D341Med (cell line): ENCODE measurements at places on chromosomes 7 and 10.
A peak's percentile ranks its signal among the peaks of the same experiment; 100 is the strongest.

DNA sequence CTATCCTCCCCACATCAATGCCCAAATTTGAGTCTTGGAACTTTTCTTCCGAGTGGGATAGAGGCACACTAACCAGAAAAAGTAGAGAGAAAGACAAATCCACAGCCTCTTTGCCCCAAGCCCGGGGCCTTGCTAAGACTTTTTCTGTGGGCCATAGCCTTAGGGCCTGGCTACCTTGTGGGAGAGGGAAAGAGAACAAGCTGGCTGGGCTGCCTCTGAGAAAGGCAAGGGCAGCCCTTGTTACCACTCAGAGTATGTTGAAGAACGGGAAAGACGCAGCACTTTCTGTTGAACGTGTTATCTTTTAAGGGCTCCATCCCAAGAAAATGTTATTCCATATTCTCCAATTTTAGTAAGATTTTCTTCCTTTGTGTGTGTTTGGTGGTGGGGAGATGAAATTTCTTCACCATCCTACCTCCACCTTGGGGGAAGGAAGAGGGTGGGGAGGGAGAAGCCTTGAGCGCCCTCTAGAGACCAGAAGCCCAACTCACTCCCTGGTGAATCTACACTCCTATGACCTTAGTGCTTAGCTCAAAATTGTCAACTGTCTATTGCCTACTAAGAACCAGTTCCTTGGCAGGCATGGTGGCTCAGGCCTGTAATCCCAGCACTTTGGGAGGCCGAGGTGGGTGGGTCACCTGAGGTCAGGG is 3.9 kb upstream of the NRF1 start:
- peak; percentile 45 for DNase-seq

- DNase-seq = peak; percentile 26
Observed at GRCh38 chr7:122442929-122443328, 138.4 kb upstream of the FEZF1 start.

GRCh38 chr7:27129729-27130539 is 623 bp downstream of the HOXA4 start:
- peak; percentile 46 for DNase-seq

- no peak for DNase-seq
Observed at GRCh38 chr10:127298381-127298780, 102.0 kb upstream of the INSYN2A start.

DNA sequence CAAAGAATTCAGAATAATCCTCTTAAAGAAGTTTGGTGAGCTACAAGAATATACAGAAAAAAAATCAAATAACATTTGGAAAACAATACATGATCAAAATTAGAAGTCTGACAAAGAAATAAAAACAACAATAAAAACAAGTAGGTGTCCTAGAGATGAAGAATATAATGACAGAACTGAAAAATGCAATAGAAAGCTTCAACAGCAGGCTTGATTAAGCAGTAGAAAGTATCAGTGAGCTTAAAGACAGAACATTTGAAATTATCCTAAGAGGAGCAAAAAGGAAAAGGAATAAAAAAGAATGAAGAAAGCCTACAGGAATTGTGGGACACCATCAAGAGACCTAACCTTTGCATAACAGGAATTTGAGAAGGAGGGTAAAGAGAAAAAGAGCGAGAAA is 238.8 kb downstream of the ZEB1 start:
- DNase-seq = no peak

DNA sequence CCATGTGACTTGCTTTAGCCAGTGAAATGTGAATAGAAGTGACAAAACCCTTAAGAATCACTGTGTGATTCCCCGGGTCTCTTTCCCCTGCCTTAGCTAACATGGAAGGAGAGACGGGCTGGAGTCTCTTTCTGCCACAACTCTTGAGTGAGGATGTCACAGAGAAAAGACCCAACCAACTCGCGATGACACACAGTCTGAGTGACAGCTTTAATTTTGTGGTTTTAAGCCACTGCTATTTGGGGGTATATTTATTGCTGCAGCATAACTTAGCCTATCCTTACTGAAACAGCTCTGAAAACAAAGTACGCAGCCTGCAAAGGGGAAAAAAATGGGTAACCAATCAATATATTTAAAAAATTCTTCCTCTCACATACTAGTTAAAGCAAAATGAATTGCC is 319.4 kb downstream of the CALN1 start:
- DNase-seq = no peak

DNA sequence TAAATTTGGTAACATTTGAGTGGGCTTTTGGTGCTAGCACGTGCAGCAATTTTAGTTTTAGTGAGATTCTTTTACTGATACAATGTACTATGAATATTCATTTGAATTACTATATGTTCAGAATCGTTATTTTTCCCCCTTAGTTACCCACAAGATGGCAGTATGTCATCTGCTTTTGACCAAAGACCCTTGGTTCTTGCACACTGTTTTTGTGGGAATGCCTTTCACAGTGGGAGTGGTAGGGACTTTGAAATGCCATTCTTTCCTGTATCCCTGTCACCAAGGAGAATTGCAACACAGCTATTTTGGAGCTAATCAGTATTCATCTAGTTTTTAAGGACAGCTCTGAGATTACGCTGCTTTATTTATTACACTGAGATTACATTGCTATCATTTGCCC is 40.6 kb downstream of the SEC23IP start:
- peak; percentile 39 for DNase-seq

GRCh38 chr7:4883033-4883371 is 514 bp downstream of the RADIL start:
- no peak for DNase-seq

GRCh38 chr10:119383174-119383856 is 159.2 kb downstream of the RGS10 start:
- no peak for DNase-seq

GRCh38 chr10:90674928-90675327 is 182.9 kb downstream of the HTR7 start:
- no peak for DNase-seq

GRCh38 chr7:116906391-116906790 is 44.0 kb downstream of the CAPZA2 start:
- DNase-seq = no peak

DNA sequence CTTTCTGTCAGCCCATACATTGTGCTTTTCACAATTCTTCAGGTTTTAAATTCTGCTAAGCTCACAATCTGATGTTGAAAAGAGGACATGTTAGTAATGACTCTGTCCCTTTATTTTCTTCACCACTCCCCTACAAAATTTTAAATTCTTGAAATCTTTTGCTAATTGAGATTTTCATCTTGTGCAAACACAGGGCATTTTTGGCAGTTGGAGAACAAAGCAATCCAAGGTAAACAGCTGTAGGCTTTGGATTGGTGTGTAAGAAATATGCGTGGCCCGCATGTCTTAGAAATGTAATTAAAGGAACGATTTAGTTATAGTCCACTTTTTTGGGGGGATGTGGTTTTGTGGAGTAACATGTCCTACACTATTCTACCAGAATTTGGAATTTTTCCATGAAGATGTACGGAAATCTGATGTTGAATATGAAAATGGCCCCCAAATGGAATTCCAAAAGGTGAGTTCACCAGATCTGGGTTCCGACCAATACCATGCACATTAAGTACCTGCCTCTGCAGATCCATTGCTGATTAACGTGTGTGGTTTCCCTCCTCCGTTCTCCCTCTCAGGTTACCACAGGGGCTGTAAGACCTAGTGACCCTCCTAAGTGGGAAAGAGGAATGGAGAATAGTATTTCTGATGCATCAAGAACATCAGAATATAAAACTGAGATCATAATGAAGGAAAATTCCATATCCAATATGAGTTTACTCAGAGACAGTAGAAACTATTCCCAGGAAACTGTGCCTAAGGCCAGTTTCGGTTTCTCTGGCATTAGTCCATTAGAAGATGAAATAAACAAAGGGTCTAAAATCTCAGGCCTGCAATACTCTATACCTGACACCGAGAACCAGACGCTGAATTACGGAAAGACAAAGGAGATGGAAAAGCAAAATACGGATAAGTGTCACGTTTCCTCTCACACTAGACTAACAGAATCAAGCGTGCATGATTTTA is 181.1 kb downstream of the ARHGAP21 start:
- no peak for DNase-seq

DNA sequence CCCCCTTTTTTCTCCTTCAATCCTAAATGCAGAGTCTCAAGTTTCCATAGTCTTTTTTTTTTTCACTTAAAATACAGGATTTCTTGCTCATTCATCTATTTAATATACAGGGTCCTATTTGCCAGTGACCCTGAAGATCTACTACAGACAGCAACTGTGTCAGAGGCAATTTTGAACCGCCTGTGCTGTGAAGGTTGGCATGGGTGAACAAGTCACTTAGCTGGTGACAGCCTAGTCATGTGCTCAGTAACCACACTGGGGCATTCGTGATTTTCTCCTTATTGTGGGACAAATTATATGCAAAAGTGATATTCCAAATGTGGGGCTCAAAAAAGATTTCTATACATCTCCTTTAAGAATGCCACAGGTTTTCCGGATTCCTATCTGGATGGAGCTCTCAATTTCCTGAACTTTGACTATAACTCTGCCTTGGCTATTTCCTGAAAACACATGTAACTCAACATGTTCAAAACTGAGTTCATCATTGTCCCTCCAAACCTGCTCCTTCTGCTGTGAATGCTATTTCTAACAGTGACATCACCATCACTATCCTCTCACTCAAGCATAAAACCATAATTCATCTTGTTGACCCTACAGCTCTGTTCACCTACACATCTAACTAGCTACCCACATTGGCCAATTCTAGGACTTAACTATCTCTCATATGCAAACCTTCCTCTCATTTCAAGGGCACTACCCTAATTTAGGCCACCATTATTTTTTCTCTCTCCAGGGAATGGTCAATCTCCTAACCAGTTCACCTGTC is 36.7 kb downstream of the CDK6 start:
- no peak for DNase-seq

- DNase-seq = no peak
Observed at GRCh38 chr7:136030867-136031318, 53.7 kb upstream of the MTPN start.

GRCh38 chr7:36396150-36396549 is 6.5 kb downstream of the ANLN start:
- no peak for DNase-seq

DNA sequence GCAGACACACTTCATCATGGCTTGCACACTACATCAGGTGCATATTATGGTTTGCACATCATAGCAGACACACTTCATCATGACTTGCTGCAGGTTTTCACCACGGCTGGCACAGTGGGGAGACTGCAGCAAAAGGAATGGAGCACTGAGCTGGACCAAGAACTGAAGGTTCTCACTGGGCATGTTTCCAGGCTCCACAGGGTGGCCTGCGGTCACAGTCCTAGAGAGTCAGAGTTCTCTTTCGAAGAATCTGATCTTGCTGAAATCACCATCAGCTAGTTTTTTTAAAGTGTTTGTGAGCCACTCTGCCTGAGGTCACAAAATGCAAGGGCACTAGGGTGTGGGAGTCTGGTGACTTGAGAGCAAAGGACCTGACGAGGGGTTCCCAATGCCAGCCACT is 140.4 kb upstream of the NPY start:
- no peak for DNase-seq

DNA sequence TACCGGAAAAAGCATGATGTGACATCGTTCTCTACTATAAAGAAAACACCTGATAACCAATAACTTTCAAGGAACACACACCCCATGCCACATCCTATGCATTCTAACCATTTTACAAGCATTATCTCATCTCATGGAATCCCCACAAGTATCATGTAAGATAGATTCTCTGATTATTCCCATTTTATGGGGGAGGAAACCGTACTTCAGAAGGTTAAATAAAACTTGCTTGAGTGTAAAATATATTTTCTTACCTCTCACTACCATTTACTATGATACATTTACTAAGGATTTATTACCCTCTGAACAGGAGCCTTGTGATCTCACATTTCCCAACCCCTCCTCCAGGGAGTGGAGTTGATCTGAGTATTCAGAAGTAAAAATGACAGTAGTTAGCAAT is 522.7 kb downstream of the CNTNAP2 start:
- DNase-seq = no peak

GRCh38 chr7:158941821-158942605 is 85.7 kb downstream of the DYNC2I1 start:
- DNase-seq = no peak

DNA sequence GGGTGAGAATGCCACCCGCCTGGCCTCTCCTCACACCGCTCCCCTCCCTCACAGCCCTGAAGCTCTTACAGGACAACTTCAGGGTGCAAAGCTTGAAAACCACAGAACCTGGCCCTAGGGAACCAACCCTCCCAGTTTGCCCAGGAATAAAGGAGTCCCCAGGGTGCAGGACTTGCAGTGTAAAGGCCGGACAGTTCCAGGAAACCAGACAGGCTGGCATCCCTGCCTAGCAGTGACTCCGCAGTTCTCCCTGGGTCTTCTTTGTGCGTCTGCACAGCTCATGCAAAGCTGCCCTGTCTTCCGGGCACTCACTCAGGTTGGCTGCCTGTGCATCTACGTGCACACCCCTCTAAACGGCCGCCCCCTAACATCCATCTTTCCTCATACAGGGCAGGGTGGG is 36.1 kb downstream of the HSPA12A start:
- DNase-seq = no peak

GRCh38 chr10:94803307-94803706 is 40.8 kb downstream of the CYP2C19 start:
- no peak for DNase-seq

GRCh38 chr7:112252691-112253090 is 46.2 kb downstream of the ZNF277 start:
- no peak for DNase-seq

- DNase-seq = no peak
Observed at GRCh38 chr10:63114031-63114814, 18.9 kb upstream of the NRBF2 start.

- DNase-seq = no peak
Observed at GRCh38 chr10:89543841-89544240, 8.4 kb upstream of the SLC16A12 start.

GRCh38 chr7:114218283-114218682 is 196.3 kb upstream of the FOXP2 start:
- DNase-seq = no peak

- DNase-seq = no peak
Observed at GRCh38 chr7:69360913-69361312, 237.4 kb upstream of the AUTS2 start.
